ENCODE measurements at places on chromosomes 7 and 10.

DNA sequence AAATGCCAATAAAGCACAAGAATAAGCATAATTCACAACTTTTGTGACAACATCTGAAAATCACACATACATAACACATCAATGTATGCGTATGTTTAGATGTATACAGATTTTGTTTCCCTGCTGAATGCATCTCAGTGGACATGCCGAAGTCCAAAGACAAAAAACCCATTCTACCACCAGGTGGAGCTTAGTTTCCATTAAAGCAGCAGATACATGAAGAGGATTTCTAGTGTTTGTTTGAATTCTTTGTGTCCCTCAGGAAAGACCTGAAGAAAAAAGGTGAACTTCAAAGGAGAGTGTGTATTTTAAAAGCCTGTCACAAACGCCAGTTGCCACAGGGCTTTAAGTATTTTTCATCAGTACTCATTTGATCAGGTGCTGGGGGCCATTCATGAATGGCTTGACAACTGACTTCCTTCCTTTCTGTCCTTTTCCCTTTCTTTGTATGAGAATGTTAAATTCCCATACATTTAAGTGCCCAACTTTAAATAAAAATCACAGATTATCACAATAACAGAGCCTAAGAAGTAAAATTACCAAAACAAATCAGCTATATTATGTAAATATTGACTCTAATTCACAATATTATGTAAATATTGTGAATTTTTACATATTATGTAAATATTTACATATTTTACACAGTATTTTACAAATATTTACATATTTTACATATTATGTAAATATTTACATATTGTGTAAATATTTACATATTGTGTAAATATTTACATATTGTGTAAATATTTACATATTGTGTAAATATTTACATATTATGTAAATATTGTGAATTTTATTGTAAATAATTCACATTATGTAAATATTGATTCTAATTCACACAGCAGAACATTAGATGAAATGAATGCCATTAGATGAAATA is 343.0 kb downstream of the CRPPA start:
- DNase-seq = peak; percentile 5

DNA sequence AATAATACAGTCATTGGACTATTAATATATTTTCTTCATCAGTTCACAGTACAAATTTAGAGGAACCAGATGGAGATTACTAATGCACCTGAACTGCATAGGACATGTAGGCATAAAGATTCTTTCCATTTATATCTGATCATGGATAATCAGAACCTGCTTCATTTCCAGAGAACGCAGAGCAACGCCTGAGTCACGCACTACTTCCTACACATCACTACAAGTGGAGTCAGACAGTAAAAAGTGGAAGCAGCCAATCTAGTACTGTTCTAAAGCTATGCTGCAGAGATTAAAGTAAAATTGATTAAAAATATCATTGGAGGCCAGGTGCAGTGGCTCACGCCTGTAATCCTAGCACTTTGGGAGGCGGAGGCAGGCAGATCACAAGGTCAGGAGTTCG is 43.3 kb downstream of the BRI3 start:
- no peak for DNase-seq

DNA sequence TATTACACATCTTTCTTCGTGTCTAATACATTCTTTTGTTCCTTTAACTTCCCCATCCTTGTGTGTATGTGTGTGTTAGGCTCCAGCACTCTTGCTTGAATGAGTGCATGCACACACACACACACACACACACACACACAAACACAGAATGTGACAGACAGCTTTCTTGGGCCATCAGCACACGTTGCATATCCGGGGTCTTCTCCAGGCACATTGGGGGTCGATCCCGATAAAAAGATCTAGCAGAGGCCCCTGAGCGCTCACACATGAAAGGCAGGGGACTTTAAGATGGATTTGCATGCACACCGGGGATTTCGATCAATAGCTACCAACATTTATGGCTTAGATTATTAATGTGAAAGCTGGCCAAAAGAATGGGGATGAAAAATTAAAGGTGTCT is 4.5 kb downstream of the SKIDA1 start:
- no peak for DNase-seq

GRCh38 chr7:93147363-93147762 is 822 bp downstream of the SAMD9L start:
- peak; percentile 50 for DNase-seq

DNA sequence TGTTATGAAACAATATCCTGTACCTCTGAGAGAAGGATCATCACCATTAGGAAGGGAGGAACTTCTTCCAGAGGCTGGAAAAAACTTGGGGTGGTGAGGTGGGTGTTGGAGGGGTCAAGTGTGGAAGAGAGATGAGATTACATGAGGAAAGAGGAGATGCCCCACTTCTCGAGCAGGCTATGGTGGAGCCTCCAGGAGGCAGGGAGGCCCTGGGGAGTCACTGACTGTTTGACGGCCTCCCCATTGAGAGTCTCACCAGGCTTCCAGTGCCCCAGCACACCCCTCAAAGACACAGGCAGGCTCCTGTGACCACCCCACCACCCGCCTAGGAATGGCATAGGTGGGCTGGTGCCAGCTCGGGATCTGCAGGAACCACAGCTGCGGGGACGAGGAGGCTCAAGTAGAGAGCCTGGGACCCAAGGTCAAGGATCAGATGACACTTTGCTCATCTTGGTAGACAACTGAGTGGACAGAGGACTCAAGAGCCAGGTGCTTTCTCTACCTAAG is 185.3 kb upstream of the GDF10 start:
- no peak for DNase-seq

GRCh38 chr7:26633557-26633956 is 230.8 kb downstream of the SKAP2 start:
- no peak for DNase-seq

DNA sequence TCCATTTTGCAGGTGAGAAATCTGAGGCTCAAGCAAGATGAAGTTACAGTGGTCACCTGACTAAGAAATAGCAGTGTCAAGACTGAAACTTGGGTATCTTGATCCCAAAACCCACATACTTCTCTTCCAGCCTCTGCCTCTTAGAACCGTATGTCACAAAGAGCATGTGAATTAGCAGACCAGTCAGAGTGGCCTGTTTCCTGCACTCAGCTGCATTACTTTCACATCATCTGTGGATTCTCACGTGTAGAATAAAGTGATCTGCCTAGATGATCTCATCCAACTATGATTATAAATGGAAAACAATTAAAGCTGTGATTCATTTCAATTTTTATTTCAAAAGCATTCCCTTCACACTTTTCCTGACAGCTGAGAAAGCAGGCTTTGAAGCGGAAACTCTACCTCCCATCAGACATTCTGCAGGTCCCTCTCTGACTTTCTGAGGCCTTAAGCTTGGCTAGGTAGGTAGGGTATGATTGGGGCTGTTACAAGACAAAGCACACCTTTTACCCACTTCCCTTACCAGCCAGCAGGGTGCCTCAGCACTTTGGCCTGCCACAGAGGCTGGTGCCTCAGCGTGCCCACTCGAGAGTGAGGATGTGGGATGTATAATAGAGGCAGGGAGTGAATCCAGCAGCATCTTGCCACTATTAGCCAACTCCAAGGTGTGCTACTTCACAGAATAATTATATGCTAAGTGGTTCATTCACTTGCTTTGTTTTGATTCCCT is 70.2 kb upstream of the PDE1C start:
- DNase-seq = no peak

GRCh38 chr7:101386558-101387231 is 24.0 kb downstream of the COL26A1 start:
- DNase-seq = peak; percentile 18

DNA sequence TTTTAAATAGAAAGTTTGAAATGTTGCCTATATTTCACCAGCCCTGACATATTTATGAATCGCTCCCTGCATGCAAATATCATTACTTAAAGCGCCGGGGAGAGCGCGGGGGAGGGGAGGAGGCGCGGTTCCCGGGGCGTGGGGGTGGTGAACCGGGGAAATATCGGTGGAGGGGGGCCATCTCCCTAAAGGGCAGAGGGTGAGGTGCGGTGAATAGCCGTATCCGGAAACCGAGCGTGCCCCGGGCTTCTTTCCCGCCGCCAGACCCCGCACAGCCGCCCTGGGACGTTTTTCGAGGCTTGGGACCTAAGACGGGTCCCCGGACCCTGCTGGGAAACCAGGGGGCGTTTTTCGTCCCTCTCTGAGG is 6.9 kb upstream of the ZNF503 start:
- DNase-seq = no peak

GRCh38 chr7:95095966-95096540 is 188.7 kb downstream of the PPP1R9A start:
- DNase-seq = no peak

- DNase-seq = no peak
Observed at GRCh38 chr7:140192620-140193019, 15.8 kb upstream of the KDM7A start.

Measured in CD4-positive, alpha-beta T cell treated with Interleukin-17A for 4 hours (primary cell).